ENCODE measurements at places on chromosomes 16 and 17.

DNA sequence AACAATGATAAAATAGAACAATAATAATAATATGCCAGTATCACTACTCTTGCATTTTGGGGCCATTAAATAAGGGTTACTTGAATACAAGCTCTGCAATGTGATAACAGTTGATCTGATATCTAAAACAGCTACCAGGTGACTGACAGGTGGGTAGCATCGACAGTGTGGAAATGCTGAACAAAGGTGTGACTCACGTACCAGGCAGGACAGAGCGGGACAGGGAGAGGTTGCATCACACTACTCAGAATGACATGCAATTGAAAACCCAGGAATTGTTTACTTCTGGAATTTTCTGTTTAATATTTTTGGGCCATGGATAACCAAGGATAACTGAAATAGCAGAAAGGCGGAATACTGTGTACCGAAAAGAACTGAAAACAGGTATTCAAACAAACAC lies 15.8 kb upstream of the ZNF19 start:
- no peak for DNase-seq

DNA sequence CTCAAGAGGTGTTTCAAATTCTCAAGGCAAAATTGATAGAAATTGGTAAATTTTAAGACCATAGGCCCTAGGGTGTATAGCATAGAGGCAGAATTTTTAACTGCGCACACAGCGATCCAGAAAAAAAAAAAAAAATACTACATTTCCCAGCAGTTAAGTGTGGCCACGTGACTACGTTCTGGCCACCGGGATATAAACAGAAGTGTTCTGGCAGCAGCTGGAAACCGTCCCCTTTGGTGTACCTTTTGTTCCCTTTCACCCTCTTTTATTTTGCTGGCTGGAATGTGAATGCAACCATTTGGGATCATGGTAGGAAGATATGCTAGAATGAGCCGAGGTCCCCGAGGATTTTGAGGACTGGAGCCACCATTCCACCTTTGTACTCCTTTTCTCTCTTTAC lies 52.7 kb upstream of the AKAP1 start:
- no peak for DNase-seq

DNA sequence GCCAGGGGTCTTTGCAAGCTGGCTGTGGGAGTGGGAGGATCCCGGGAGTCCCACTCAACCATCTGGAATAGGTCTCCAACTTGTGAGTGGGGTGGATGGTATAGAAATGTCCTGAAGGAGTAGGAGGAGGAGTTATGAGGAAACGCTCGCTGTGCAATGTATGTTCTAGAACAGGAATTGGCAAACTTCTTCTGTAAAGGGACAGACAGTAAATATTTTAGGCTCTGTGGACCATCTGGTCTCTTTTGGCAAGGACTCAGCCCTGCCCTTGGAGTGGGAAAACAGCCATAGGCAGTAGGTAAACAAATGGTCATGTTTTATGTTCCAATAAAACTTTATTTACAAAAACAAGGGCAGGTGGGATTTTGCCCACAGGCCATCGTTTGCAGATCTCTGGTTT lies 149.2 kb downstream of the NPIPB5 start:
- DNase-seq: no peak

DNA sequence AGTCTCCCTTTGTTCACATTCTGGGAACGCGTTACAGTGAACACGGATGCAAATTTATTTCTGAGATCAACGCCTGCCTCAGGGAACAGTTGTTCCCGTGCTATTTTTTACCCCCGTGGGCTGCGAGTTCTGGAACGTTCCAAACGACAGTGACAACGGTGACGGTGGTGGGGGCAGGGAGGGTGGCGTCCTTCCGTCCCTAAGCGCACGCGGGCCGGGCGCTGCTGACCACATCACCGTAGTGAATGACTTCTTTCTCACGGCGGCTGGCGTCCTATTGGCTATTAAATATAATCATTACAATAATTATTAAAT lies 45.1 kb upstream of the SSTR5 start:
- no peak for DNase-seq

DNA sequence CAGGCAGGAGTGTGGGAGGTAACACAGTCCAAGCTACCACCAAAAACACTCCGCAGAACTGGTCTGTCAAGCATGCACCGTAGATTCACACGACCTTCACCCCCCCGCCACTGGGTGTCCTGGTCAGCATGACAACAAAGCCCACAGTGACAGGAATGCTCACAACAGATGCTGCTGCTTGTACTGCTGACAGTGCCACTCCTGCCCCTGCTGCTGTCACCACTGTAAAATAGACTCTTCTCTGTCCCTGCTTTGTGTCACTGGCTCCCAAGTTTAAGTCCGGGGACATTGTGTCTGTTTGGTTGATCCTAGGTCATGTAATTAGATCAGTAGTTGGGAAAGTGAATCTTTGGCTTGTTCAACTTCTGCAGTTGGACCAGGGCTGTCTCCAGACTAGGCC lies 7.0 kb upstream of the ODF4 start:
- no peak for DNase-seq

GRCh38 chr17:10048629-10049350 lies 143.7 kb upstream of the RCVRN start:
- no peak for DNase-seq

GRCh38 chr17:75418531-75418930 lies 13.1 kb upstream of the GRB2 start:
- DNase-seq: no peak

- DNase-seq: no peak
Observed at GRCh38 chr17:67602444-67602843, 115.3 kb upstream of the NOL11 start.

- no peak for DNase-seq
Observed at GRCh38 chr16:73321853-73322252, 273.9 kb upstream of the ZFHX3 start.

- DNase-seq: no peak
Observed at GRCh38 chr16:57192720-57193486, 6.8 kb downstream of the RSPRY1 start.

GRCh38 chr16:58509256-58510096 lies 5.8 kb upstream of the SETD6 start:
- DNase-seq: no peak

- DNase-seq: no peak
Observed at GRCh38 chr16:79714440-79714839, 113.9 kb upstream of the MAF start.

GRCh38 chr17:1038459-1039122 lies 41.7 kb downstream of the TIMM22 start:
- DNase-seq: no peak

DNA sequence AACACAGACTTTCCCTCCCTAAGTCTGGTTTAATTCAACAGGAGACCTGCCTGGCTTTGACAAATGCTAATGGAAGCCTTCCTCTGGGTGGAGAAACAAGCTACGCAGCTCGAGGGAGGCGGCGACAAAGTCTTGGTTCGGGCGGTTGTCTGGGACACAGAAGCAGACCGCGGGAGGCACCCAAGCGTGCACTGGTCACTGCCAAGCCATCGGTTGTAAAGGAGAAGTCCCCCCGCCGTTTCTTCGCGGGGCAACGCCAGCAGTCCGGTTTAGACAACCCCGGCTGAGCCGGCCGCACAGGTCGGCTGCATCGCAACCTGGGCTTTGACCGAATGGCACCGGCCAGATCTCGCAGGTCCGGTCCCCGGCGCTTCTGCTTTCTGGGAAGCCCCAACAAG lies 586 bp downstream of the GLYR1 start:
- no peak for DNase-seq

- DNase-seq: no peak
Observed at GRCh38 chr16:30356401-30357084, 1.4 kb upstream of the CD2BP2 start.

DNA sequence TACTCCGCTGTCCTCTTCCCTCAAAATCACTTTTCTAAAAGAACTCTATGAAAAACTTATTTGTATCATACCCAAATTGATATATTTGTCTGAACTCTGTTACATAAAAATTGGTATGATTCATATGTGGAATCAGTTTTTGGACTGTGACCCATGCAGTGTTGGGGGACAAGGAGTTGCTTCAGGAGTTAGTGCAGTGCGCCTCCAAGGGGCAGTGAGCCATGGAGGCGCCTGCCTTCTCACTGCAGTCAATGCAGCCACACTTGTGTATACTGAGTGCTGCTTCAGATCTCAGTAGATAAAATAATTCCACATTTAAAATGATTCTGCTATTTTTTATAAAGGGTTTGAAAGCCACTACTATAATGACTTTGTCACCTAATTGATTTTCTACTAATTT lies 32.5 kb downstream of the DGKE start:
- DNase-seq: no peak

- DNase-seq: no peak
Observed at GRCh38 chr16:26816266-26816665, 250.5 kb upstream of the C16orf82 start.

DNA sequence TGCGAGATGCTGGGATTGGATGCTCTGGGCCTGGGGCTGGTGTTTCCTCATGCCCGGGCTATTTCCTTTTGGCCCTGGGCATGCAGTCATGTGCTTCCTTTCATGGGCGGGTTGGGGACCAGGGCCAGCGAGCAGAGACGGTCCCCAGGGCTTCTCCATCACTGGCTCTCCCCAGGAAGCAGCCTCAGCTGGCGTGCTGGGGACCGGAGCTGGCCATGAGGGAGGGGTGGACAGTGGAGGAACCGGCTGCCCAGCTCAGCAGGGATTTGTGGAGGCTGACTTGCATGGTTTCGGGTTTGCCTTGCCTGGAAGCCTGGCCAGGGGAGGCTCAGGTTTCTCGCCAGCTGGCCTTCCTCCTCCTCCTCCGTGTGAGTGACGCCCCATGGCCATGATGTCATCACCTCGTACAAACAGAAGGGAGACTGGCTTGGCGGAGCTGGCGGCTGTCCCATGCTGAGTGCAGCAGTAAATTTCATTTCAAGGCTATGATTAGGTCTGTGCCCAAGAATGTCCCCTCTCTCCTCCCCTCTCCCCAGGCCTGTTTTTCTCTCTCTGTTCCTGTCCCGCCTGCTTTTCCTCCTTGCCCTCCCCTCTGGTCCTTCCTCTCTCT lies 8.9 kb upstream of the TIMP2 start:
- DNase-seq: no peak

DNA sequence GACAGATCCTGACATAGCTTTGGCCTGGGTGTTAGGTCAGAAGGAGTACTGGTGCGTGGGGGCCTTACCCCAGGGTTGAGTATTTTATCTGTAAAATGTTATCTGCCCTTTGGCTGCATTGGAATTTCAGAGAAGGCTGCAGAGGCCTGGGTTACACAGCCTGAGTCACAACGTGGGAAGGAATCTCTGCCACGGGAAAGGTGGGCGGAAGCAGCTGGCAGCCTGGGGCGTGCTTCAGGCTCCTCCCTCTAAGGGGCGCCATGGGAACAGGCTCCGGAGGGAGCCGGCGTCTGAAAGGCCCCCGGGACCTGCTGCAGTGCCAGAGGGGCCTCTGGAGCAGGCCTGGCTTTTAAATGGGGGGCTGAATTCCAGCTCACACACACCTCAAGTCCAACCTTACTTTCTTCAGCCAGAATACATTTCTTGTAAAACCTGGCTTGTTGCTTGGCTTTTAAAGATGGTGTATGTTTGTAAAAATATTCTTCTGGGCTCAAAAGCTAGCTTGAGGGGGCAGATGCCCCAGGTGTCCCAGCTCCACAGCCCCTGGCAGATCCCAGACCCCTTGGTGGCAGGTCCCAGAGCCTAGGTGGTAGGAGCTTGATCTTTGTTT lies 142.2 kb downstream of the RAB11FIP4 start:
- DNase-seq: no peak

GRCh38 chr17:42167807-42168206 lies 13.0 kb upstream of the RAB5C start:
- DNase-seq: no peak

- no peak for DNase-seq
Observed at GRCh38 chr17:66268247-66268927, 34.0 kb upstream of the PRKCA start.

- DNase-seq: no peak
Observed at GRCh38 chr17:68318103-68318991, 27.1 kb downstream of the ARSG start.

GRCh38 chr17:77882481-77883212 lies 75.9 kb upstream of the TNRC6C start:
- peak; percentile 80 for DNase-seq

DNA sequence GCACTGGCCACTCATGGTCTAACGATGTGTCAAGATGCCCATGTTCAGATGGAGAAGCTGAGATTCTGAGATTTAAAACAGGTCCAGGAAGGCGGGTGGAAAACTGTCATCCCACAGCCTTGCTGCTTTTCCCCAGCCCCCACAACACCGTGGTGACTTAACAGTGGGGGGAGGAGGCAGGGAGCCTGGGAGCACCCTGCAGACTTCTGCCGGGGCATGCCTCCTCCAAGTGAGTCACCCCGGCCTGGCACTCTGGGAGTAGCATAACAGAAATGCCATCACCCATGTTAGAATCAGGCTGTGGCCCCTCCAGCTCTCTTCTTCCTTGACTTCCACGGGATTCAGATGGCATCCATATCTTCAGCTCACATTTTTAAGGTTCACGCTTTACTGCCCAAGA lies 164.8 kb downstream of the CBLN1 start:
- no peak for DNase-seq

- DNase-seq: no peak
Observed at GRCh38 chr17:81457917-81458555, 54.6 kb downstream of the ACTG1 start.

DNA sequence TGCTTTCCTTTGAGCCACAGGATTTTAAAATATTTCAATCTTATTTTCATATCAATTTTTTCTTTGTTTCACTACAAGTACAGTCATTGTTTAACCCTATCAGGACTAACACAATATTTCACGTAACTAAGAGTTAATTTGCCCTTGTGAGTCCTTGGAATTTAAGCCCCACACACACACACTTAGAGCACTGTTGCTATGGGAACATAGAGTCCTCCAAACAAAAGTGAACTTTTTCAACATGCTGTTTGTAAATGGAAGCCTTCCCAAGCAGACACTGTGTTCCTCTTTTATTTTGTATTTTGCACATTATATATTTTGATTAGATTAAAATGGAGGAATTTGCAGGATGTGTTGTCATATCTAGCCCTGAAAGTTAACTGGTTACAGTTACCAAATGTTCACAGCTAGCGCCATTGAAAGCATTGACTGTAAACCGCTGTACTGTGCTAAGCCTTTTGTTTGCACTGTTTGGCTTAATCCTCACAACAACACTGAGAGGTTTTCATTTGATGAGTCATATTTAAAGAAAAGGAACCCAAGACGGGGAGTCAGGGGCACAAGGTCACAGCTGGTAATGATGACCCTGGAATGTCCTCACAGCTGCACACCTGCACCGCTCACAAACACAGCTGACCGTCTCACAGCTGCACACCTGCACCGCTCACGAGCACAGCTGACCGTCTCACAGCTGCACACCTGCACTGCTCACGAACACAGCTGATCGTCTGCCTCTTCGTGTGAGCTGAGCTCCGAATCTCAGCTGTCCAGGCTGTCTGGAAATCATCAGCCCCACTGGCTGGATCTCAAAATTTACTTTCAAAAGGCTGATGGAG lies 6.3 kb downstream of the HSBP1 start:
- DNase-seq: no peak

DNA sequence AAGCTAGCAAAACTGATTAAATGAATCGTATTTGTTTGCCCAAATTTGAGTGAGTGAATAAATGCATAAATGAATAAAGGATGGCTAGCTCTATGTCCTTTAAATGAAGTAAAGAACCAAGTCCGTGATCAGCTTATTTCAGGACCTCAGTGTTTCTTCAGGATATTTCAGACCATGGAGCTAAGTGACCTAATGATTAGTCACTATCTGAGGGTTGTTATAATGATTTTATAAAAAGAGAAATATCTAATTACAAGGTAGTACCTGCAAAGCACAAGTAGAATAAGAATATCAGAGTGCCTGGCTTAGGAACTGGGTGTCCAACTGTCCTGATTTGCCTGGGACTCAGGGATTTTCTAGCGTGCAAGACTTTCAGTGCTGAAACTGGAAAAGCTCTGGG lies 12.5 kb downstream of the KCNJ2 start:
- no peak for DNase-seq

GRCh38 chr17:42784811-42785592 lies 4.6 kb downstream of the WNK4 start:
- no peak for DNase-seq

GRCh38 chr16:30600215-30600614 lies 10.0 kb downstream of the ZNF689 start:
- no peak for DNase-seq

Measured in stimulated activated naive CD4-positive, alpha-beta T cell (primary cell).